ENCODE measurements at places on chromosomes 5 and 9.
A peak's percentile ranks its signal among the peaks of the same experiment; 100 is the strongest.

GRCh38 chr9:3968891-3969290 lies 331.0 kb downstream of the GLIS3 start:
- no peak for DNase-seq

GRCh38 chr5:58498340-58498942 lies 7.2 kb downstream of the GAPT start:
- no peak for DNase-seq

DNA sequence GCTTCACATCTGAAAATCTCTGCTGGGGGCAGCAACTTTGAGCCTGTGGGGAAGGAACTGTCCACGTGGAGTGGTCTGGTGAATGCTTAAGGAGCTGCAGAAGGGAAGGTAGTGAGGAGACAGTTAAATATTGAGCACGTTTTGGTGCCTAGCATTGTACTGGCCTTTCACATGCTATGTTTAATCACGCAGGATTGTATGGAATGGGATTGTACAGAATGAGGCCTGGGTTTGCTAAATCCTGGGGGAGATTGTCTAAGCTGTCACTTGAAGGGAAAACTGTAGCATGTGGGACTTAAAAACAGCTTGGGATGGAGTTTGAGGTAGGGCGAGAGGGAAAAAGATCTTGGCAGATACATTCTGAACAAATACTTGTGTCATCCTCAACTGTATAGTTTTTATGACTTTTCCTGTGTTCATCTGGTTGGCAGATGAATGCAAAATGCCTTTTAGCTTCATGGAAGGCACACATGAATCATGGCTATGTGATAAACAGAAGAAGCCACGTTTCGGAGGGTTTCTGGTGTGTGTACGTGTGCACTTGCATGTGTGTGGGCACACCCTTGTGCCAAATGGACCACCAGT lies 106.6 kb downstream of the TMC1 start:
- no peak for DNase-seq

GRCh38 chr9:116883676-116884075 lies 196.6 kb downstream of the TRIM32 start:
- no peak for DNase-seq

GRCh38 chr5:56155992-56156584 lies 77.0 kb downstream of the ANKRD55 start:
- peak; percentile 2 for DNase-seq

DNA sequence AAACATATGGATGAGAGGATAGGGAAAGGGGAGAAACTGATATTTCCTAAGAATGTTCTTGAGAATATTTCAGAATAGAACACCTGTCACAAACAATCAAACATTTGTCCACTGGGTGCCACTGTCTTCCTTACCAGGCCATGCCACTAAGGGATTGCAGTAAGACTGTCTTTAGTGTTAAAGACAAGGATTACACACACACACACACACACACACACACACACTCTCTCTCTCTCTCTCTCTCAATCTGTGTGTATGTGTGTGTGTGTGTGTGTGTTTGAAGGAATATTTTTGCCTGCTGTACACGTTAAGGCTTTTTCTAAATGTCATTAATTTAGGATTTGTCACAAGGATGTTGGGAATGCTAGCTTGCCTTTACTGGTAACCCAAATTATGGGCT lies 54.4 kb downstream of the CCDC192 start:
- DNase-seq: no peak

DNA sequence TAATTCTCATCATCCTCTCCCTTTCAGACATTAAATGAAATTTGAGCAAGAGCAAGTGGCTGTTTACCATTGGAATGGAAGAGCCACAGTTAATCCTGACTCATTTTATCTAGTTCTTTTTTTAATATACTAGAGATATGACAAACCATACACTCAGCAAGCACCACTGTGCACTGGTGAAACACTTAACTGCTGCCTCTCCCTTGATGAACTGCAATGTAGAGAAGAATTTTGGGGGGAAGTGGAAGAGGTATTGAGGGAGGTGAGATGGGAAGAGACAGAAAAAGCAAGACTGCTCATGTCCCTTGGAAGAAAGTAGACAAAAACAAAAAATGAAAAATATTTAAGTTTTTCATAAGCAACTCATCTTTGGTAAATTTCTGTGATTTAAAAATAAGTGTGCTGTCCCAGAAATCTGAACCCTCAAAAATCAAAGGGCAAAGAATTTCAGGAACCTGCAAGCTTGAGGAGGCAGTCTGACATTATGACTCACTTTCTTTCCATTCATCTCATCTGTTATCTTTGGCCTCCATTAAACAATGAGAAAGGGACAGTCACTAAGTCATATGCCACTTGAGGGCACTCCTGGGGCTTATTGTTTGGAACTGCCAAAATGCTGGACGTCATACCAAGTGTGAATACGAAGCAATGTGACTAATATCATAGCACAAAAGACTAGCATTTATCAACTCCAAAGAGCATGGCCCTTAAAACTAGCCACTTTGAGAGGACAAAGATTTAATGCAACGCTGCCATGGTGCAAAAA lies 566.8 kb upstream of the DMAC1 start:
- DNase-seq: no peak
